ENCODE measurements at places on chromosomes 12 and 14.
A peak's percentile ranks its signal among the peaks of the same experiment; 100 is the strongest.

GRCh38 chr12:104303538-104304151, at the start of gene EID3:
TSS of gene EID3 (plus strand) at chr12:104303739. CDS start at chr12:104303935, 196 bp downstream.
- DNase-seq = no peak

DNA sequence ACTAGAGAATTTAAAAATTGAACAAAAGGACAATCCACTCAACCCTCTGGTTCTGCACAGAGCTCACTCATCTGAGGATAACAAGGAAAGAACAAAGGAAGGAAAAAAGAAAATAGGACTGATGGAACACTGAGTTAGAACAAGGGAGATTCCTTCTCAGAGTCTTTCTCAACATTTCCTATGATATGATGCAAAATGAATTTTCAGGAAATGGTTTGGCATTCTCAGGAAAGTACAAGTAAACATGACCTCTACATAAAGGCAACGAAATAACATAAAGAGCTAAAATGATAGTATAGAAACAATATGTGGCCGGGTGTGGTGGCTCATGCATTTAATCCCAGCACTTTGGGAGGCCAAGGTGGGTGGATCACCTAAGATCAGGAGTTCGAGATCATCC, 135.8 kb downstream of the ITPR2 start:
- no peak for DNase-seq

DNA sequence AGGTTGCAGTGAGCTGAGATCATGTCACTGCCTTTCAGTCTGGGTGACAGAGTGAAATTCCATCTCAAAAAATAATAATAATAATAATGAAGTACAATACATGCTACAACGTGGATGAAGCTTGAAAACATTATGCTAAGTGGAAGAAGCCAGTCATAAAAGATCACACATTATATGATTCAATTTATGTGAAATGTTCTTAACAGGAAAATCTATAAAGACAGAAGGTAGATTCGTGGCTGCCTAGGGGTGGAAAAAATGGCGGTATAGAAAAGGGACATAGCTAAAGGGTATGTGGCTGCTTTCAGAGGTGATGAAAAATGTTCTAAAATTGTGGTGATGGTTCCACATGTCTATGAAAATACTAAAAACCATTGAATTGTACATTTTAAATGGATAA, 41.0 kb upstream of the AMIGO2 start:
- DNase-seq = no peak

DNA sequence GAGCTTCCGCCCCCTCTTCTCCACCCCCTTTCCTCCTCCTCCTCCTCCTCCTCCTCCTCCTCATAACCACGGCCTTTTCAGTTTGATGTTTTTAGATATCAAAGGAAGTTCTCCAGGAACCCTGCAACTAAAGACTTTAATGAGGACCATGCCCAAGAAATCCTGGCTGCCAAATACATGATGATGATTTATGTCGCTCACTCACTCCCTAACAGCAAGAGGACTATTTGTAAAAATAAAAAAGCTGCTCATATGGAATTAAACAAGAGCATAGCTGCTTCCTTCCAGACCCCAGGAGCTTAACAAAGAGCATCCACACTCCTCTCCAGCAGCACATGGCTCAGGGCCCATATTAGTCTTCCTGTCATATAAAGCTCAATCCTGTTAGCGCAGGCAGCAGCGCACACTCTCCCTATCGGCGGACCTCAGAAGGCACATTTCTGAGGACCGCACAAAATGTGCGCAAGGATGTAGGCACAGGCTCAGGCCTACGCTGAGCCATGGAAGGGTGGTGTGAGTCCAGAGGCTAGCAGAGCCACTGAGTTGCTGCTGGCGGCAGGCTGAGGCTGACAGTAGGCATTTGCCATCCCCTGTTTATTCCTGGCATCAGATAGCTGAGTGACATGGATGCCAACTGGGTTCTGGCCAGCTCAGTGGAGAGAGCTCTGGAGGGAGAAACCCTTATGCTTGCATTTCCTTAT, 232.8 kb downstream of the MSRB3 start:
- DNase-seq = no peak

GRCh38 chr14:96318836-96319235, 44.3 kb downstream of the ATG2B start:
- DNase-seq = no peak

DNA sequence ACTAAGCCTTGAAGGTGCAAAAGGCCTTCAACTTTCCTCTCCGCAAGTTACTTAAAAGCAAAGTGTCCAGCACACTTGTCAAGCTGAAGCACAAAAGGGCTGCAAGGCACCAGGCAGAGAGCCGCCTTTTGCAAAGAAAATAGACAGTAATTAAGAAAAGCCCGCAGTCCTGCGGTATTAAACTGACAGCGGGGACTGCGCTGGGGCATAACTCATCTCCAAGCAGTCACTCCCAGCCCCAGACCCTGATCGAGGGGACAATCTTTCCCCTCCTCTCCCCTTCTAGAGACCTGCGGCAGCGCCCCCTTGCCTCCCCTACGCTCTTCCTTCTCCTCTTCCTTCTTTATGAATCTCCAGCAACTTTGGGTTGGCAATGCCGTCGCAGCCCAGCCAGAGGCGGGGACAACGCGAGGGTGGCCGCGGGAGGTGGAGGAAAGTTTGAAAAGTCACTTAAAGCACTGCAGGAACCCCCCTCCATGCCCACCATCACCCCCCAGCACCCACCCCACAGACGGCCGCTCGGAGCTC, 200.9 kb upstream of the CAND1 start:
- no peak for DNase-seq

DNA sequence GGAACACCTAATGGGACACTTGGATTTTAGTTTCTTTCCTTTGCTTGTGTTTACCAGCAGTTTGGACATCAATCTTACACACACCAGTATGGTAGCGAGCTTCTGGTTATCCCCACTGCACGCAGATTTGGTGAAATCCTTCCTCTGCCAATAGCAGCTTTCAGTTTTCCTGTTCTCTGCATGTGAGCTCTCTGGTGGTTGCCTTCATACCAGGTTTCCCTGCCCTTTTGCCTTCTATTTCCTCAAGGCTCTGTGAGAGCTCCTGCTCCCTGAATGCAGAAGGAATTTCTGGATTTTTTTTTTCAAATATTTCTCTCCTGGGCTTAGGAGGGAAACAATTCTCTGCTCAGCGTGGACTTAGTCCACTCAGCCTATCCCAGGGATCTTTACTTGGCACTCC, 93.0 kb upstream of the CCDC91 start:
- no peak for DNase-seq

GRCh38 chr12:76879710-76880518, 1.1 kb upstream of the CSRP2 start:
- DNase-seq = no peak

GRCh38 chr12:51817027-51817953, 31.2 kb downstream of the FIGNL2 start:
- no peak for DNase-seq

DNA sequence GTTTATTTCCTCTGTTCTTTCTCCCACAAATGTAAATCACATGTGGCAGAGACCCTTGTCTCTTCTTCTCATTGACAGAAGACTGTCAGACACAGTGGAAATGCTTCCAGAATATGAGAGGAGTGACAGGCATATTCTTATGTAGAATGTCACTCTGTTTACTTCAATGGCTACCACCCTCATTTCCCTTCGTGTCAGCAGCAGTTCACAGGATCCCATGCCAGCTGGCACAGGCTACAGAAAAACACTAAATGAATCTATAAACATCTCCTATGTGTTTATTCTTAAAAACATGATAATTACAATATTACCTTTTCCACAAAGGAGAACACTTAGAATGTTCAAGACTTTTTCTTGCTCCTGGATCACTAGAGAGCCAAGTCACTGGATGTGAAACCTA, 183.8 kb upstream of the CNTN1 start:
- DNase-seq = no peak

- DNase-seq = no peak
Observed at GRCh38 chr12:92385296-92385695, 239.7 kb upstream of the BTG1 start.

- no peak for DNase-seq
Observed at GRCh38 chr12:124433147-124433874, 134.1 kb downstream of the NCOR2 start.

- no peak for DNase-seq
Observed at GRCh38 chr14:81006266-81006665, 50.8 kb downstream of the TSHR start.

- DNase-seq = no peak
Observed at GRCh38 chr12:76084863-76085519, 506 bp upstream of the NAP1L1 start.

DNA sequence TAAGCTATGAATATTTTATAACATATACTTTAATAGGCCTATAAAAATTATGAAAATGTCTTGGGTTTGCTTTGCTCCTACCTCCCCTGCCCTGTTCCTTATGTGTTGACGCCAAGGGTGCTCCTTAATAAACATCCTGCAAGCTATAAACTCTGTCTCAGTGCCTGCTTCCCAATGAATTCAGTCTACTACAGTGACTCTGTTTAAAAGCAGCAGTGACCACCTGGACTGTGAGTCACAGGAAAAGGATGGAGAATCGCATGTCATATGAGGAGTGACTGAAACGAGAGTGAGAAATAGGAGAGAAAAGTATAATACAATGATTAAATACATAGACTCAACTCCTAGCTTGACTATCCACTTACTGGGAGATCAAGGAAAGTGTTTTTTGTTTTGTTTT, 41.1 kb upstream of the CFAP54 start:
- peak; percentile 46 for DNase-seq

DNA sequence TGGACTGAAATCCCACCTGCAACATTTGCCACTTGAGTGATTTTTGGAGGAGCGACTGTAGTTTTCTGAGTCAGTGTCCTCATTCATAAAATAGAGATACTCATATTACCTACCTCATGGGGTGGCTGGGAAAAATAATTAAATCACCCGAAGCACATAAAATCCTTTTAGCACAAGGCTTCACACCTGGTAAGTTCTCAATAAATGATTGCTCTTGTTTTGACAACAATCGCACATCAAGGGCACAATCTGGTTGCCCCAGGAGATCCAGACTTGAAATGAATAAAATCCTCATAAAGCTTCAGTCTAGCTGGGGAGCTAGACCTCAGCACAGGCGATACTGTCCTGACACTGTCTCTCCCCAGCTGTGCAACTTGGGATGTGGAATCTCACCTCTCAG, 76.0 kb upstream of the CCDC60 start:
- no peak for DNase-seq

GRCh38 chr14:100629098-100629497, 41.9 kb upstream of the BEGAIN start:
- no peak for DNase-seq

DNA sequence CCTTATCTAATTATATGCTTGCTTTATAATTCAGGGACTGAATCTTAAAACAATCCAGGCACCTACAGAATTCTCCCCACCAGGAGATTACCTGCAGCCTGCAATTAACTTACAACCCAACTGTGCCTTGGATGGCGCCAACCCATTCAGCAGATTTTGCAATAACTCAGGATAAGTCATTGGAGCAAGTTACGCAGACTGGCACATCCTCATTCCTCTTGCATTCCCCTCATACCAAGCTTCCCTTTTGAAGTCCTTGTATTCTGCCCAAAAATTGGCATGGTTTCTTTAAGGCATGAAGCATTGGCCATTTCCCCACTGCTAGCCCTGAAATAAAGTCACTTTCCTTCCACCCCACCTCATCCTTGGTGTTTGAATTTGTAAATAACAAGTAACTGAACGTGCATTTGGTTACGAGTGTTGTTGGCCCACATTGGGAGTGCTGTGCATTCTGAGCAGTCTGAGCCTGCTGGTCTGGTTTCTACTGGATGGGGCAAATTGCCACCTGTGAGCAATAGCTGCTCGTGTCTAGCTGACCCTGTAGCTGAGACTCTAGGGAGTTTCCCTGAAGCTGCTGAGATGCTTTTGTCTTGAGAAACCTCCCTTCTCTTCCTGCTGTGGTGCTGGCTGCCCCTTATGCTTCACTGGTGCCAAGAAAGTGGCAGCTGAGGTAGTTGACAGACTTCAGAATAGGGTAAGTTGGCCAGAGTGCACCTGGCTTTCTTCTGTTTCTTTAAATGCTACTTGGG, 99.2 kb upstream of the SCAF11 start:
- DNase-seq = no peak

- no peak for DNase-seq
Observed at GRCh38 chr14:24369907-24370687, 2.1 kb downstream of the NFATC4 start.

- no peak for DNase-seq
Observed at GRCh38 chr14:54700717-54701116, 133.8 kb downstream of the SAMD4A start.

DNA sequence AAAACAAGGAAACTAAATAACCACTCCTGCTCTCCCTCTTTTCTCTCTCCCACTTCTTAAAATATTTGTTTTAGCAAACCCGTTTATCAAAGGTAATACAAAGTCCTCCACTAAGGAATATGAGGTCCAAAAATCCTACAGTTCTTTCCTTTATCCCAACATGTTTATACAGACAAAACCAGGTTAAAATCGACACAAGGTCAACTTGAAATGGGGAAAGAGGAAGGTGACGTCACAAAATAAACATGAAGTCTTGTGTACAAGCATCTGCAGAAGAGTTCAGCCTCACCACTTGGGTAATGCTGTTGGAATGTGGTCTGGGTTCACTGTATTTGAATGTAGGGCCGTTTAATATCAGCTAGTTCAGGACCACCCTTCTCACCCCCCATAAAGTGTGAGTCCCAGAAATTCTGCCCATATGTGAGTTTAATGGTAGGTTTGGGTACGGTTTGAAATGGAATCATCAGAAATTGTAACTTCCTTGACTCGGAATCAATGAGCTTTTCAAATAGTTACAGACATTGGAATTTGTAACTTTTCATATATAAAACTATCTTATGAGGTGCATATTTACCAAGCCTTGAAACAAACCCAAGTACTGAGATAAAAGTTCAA, 120.0 kb upstream of the SLC38A2 start:
- peak; percentile 54 for DNase-seq

Measured in RCC 7860 (cell line).